ENCODE measurements at places on chromosomes 12 and 14.

DNA sequence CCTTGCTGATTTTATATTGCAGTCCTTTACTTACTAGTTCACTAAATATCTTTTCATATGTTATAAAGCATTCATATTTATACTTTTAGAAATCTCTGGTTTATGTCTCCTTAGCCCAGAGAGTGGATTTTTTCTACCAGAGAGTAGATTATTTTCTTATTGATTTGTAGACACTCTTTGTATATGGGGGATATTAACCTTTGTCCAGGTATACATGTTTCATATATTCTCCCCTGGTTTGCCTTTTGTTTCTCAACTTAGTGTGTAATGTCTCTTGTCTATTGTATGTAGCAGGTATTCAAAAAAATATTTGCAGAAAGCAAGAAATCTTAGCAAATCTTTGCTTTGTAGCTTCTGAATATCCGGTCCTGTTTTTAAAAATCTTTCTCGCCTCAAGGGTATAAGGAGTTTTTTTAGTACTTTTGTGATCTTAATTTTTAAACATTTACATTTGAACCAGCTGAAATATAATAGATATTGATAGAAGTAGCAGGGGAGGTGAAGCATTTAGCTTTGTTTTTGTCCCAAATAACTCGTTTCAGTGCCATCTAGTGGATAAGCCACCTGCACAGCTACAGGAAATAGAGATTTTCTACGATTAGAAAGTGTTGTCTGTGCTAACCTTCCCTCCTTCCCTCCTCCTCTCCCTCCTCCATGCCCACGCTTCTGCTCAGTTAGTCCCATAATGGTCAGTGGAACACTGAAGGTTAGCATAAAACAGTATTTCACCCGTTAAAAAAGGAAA is 97.0 kb downstream of the PHETA1 start:
- DNase-seq, result no peak

- peak; percentile 19 for DNase-seq
Observed at GRCh38 chr12:104790296-104791125, 167.6 kb downstream of the SLC41A2 start.

- peak; percentile 65 for DNase-seq
Observed at GRCh38 chr14:100065942-100066574, 836 bp downstream of the EVL start.

DNA sequence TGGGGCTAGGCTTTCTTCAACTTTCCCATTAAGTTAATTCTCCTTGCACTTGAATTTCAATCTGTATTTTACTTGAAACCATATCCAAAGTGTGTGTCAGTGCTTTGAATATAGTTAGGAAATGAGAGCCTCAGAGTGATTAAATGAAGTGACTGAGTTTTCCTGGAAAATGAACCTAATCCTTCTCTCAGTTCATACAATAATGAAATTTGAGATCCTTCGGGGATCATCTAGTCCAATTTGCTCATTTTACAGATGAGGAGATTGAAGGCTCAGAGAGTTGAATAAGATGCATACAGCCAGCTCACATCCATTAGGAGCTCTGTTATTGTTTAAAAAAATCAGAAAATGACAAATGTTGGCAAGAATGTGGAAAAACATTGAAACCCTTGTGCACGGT is 18.3 kb upstream of the TBC1D30 start:
- no peak for DNase-seq

GRCh38 chr12:109170324-109170723 is 53.9 kb downstream of the ACACB start:
- DNase-seq, result no peak

DNA sequence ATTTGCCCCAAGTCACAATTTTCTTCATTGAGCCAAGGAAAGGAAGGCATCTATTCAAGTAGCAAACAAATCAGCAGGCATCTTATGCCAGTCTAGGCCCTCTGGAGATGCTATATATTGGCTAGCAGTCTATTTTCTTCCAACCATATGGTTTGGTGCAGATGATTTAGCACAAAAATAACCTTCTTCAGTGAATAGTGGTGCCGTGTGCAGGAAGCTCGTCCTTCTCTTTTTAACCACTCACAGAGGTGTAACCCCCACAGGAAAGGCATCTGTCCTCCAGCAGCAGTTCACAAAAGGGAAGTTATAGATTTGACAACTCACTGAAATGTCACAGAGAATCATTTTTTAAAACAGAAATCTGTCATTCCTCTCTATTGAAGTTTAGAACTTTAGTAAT is 445.7 kb upstream of the SYT1 start:
- no peak for DNase-seq

DNA sequence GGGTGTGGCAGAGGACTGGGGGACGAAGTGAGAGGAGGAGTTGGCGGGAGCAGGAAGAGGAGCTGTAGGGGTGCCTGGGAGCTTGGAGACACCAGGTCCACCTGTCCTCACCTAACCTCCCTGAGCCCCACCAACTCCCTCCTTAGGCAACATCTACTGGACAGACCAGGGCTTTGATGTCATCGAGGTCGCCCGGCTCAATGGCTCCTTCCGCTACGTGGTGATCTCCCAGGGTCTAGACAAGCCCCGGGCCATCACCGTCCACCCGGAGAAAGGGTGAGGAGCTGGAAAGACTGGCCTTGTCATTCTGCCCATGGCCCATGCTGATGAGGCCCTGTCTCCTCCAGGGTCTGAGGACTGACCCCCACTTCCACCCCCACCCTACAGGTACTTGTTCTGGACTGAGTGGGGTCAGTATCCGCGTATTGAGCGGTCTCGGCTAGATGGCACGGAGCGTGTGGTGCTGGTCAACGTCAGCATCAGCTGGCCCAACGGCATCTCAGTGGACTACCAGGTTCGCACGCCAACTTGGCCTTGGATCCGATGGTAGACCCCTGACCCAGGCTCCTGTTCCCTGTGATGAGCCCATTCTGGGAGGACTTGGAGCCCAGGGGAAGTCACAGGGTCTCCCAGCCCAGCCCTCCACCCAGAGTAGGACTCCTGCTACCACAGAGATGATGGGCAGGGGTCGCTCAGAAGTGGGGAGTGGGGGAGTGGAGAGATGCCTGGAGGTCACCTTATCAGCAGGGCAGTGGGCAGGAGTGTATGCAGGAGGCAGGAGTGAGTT is 32.5 kb upstream of the NXPH4 start:
- no peak for DNase-seq

DNA sequence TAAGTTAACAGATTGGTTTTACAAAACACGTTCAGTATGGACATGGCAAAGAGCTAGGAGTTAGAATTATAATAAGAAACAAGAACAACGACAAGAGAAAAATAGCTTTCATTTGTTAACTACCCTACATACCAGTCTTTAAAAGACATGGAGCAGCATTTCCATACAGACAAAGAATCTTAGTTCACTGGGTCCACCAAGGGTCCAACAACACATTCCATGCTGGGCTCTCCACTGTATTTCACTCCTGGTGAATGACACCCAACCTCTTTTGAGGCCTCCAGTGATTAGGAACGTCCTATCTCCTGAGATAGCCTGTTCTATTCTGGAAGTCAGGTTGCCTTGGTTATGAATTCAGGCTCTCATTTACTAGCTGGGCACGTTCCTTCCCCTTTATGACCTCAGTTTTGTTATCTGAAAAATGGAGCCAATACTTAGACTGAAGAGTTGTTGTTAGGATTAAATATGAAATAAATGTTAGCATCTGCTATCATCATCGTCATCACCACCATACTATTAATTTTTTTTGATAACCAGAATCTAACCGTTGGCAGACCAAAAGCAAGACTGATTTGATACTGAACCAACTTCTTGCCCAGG is 37.7 kb downstream of the C12orf75 start:
- DNase-seq, result no peak

DNA sequence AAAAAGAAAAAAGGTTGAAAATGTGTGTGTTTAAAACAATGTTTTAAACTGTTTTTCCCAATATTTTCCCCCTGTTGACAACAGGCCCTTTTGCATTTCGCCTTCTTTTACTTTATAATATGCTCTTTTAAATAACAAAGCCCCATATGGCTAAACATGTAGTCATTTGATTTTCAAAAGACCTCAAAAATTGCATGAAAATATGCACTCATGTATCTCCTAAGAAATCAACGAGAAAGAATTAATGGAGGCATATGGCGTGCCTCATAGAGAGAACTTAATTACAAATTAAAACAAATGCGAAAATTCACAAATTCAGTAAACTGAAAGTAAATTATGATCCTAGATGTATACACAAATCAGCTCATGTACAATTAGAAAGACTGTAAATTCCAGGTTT is 202.6 kb upstream of the FOXN3 start:
- DNase-seq, result no peak

DNA sequence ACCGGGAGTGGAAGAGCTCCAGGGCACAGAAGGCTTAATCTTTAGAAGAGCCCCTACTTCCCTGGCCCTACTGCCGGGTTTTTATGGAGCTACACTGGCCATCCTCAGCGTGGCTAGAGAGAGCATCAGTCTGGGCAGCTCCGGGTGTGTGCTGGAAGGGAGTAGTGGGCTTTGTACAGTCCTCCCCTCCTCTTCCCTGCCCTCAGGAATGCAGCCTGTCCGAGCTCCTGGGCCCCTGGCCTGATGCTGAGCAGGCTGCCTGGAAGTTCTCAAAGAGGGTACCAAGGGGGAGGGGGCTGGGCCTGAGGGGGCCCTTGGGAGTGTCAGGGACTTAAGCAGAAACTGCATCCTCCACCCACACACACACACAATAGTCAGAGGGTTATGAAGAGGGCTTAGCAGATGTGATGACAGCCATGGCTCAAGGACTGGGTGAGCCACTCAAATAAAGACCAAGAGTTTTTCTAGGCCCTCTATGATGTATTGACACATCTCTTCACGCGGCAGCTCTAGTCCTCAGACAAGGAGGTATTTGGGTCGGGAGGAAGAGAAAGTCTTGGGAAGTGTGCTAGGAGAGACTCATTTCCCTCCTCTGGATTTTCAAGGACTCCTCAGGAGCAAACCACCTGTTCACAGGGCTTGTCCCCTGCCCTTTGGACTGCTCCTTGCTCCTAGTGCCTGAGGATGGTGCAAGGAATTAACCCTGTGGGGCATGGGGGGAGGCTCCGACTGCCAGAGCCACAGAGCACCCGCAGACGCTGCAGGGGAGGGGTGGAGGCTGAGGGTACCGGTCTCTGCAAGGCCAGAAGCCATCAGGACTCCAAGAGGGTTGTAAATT is 16.5 kb upstream of the FIGNL2 start:
- no peak for DNase-seq

DNA sequence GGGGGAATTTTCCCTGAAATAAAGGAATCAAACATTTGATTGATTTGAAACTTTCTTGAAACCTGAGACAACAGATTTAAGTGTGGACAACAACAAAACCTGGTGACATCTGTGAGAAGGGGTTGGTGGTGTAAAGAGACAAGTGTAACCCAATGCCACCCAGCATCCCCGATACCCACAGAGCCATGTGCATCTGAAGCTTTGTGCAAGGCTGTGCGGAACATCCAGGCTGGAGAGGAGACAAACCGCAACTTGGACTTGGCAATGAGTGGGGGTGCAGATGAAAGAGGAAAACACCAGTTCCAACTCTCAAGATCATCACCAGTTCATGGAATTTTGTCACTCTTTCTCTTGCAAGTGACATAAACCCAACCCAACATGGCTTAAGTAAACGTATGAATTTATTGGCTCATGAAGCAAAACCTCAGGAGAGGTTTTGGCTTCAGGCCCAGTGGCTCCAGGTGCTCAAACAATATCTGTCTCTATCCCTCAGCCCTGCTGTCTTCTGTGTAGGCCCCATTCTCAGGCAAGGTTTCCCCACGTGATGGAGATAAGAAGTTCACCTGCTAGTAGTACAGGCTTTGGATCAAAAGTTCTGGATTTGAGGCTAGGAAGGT is 55.2 kb upstream of the NTF3 start:
- DNase-seq, result no peak
